Activated T-cell treated with anti-CD3 and anti-CD28 coated beads, Interleukin-2, amount 50 U/mL, for 72 hours (primary cell): ENCODE measurements at places on chromosomes 11 and 22. TPM values are rescaled to one million over a fixed set of nuclear protein-coding genes. Genes with fewer than 3 reads are reported as not detected.

DNA sequence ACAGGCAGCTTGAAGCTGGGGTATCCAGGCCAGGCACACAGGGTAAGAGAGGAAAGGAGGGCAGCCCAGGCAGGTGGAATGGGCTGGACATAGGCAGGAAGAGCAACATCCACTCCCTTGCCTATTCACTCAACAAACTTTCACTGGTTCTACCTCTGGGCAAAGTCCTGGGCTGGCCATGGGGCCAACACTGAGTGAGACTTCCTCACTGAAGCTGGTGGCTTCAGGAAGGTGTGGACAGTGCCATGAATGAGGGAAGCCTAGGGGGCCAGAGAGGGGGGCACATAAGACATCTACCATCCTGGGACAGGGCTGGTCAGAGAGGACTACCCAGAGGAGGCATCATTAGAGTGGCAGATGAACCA, 44.9 kb upstream of the TCF20 start:
- H3K4me1 ChIP-seq = peaks cover 32% of the 10 kb centered on the region
- no peak overlapping the region for H3K4me3 ChIP-seq
- no peaks in the 10 kb centered on the region for H3K36me3 ChIP-seq
- H3K27me3 ChIP-seq = no peaks in the 10 kb centered on the region

GRCh38 chr11:44840521-44841251, 110.0 kb downstream of the TP53I11 start:
- H3K27me3 ChIP-seq = no peaks in the 10 kb centered on the region
- H3K4me1 ChIP-seq = no peaks in the 10 kb centered on the region
- no peak for DNase-seq
- no peak overlapping the region for H3K27ac ChIP-seq

DNA sequence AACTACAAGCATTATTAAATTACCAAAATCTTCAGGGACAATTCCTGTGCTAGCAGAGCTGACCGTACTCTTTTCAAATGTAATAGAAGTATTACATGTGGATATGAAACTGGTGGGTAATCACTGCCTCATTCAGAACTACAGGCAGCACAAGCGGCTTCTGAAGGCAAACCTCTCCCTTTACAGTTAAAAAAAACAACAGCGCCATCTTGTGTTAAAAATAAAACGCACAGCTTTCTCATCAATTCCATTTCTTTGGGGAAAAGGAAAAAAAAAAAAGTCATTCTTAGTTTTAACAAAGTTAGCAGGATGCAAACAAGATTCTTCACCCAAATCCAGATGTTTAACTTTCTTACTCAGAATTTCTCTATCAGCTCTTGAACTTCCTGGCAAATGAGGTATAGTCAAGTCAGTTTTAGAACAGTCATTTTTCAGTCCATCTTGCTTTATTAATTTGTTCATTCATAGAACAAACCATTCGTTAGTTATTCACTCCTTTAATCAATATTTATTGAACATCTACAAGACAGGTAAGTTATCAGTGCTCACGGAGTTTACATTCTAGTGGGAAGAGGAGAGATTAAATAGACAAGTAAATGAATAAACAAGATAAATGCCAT, 331.8 kb upstream of the MPPED2 start:
- H3K4me1 ChIP-seq = no peaks in the 10 kb centered on the region
- H3K27ac ChIP-seq = no peak overlapping the region
- peaks cover 13% of the 10 kb centered on the region for H3K27me3 ChIP-seq
- H3K4me3 ChIP-seq = no peak overlapping the region
- H3K36me3 ChIP-seq = no peaks in the 10 kb centered on the region
- DNase-seq = peak; percentile 6

GRCh38 chr22:34390400-34390799, 470.1 kb upstream of the LARGE1 start:
- H3K27me3 ChIP-seq = no peaks in the 10 kb centered on the region
- H3K4me3 ChIP-seq = no peak overlapping the region
- no peak overlapping the region for H3K27ac ChIP-seq
- peaks cover 3% of the 10 kb centered on the region for H3K36me3 ChIP-seq
- no peak for DNase-seq
- H3K4me1 ChIP-seq = no peaks in the 10 kb centered on the region

Gene AP5B1
- 22.4 TPM for total RNA-seq
